ENCODE measurements at places on chromosomes 11 and 22.

GRCh38 chr11:31641477-31642062 lies 132.0 kb downstream of the ELP4 start:
- peak; percentile 6 for DNase-seq

DNA sequence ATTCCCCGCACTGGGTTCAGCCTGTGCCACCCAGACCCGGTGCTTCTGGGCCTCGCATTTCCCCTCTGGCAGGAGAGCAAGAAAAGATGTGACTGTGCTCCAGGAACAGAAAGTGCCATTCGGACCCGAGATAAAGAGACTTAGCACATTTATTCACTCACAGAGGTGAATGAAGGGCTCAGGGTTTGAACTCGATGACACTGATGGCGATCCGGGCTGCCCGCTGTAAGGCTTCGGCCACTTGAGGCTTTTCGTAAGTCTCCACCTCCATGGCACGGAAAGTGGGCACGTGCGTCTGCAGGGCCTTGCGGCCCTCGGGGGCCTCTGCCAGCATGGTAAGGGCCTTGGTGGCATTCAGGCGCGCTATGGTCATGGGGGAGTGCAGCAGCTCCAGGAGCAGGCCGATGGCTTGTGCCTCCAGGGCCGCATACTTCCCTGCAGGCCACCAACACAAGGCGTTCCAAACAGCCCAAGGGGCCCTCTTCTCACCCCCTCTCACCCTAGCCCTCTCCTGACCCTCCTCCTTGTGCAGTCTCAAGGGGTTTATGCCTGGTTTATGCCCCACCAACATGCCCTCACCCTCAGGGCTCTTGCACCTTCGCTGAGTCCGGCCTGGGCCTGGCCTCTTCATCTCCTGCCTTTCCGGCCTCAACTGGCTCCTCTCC lies 10.9 kb upstream of the GNAZ start:
- no peak for DNase-seq

- no peak for DNase-seq
Measured at GRCh38 chr11:69834251-69834650, 15.0 kb upstream of the FGF3 start.

DNA sequence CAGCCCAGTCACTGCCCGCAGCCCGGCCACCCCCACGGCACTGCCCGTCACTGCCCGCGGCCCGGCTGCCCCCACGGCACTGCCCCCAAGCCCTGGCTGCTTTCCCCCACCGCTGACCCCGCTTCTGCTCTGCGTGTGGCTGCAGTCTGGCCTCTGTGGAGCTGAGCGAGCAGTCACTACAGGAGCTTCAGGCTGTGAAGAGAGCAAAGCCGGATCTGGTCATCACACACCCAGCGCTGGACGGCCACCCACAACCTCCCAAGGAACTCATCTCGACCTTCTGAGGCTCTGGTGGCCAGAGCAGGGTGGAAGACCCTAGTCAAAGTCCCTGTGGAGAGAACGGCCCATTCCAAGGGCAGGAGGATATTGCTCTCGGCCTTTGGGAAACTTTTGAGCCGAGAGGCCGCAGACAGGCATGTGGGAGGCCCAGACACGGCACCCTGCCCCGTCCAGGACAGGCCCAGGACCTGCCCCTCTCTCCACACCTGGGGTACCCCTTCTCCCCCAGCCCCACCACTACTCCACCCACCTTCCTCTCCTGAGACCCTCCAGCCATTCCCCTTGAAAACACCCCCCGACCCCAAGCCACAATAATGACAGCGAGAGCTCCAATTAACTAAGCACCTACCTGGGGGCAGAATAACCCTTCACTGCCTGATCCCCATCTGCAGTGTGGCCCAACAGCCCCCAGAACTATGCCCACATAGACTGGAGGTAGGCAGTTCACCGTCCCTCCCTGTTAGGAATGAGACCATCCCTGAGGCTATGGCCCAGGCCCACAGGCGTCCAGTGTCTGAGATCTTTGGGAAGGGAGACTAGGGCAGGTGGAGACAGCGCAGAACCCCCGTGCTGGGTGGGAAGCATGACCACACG lies 3.7 kb upstream of the PGGHG start:
- DNase-seq: no peak

DNA sequence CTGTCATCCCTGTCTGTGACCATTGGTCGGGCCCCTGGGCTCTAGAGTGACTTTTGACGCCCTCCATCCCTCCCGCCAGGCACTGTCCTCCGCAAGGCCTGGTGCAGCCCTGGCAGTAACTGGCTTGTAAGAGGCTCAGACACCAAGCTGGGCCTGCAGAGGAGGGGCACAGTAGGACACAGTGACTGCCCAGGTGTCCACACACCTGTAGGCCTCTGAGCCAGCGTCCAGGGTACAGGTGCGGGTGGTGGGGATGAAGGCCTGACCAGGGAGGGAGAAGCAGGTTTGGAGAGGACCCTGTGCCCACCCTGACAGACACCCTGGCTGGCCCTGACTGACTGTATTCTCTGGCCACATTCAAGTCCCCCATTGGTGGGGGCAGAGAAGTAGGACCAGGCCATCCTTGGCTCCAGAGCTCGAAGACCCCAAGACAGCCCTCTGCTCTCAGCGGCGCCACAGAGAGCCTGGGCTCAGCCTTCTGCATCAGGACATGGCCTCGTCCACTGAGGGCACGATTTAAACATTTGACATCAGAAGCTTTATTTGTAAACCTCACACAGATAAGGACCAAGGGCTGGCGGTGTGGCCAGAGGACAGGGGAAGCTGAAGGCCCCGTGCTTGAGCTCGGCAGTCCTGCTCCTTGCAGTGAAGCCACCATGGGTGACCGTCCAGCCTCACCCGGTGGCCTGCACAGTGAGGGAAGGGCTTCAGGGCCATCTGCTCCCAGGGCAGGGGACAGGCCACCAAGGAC lies 31.4 kb downstream of the PPIL2 start:
- DNase-seq: no peak
